Stimulated activated CD8-positive, alpha-beta memory T cell treated with anti-CD3 and anti-CD28 coated beads, Interleukin-15, amount 100 ng/mL, for 1 hour (primary cell): ENCODE measurements at places on chromosomes 6 and 20.

GRCh38 chr20:14116037-14116436 is 120.7 kb downstream of the MACROD2 start:
- DNase-seq: no peak

GRCh38 chr20:23419995-23420901 is 1.0 kb downstream of the NAPB start:
- DNase-seq: no peak

- no peak for DNase-seq
Measured at GRCh38 chr6:114087496-114087895, 116.5 kb upstream of the HDAC2 start.

- no peak for DNase-seq
Measured at GRCh38 chr6:23097566-23097965, 528.2 kb downstream of the HDGFL1 start.

DNA sequence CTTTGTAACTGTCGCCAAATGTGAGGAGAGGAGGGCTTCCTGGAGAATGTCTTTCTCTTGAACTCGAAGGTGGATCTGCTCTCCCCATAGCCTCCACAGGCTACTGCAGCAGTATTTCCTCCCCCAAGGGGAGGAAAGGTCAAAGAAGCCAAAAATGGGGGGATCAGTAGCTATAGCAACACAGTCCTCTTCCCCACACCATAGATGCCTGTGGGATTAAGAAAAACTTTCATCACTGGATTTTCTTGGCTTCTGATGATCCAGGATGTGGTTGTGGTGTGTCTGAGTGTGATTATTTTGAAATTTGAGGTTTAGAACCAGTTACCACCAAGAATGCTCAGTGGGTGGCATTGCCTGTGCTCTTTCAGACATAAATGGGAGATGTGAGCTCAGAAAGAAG is 140.1 kb upstream of the SPACA1 start:
- no peak for DNase-seq

GRCh38 chr20:4548552-4548951 is 173.2 kb upstream of the PRND start:
- no peak for DNase-seq

GRCh38 chr6:23692184-23692583 is 433.8 kb upstream of the NRSN1 start:
- no peak for DNase-seq

GRCh38 chr6:44422531-44422930 is 35.0 kb downstream of the CDC5L start:
- no peak for DNase-seq

DNA sequence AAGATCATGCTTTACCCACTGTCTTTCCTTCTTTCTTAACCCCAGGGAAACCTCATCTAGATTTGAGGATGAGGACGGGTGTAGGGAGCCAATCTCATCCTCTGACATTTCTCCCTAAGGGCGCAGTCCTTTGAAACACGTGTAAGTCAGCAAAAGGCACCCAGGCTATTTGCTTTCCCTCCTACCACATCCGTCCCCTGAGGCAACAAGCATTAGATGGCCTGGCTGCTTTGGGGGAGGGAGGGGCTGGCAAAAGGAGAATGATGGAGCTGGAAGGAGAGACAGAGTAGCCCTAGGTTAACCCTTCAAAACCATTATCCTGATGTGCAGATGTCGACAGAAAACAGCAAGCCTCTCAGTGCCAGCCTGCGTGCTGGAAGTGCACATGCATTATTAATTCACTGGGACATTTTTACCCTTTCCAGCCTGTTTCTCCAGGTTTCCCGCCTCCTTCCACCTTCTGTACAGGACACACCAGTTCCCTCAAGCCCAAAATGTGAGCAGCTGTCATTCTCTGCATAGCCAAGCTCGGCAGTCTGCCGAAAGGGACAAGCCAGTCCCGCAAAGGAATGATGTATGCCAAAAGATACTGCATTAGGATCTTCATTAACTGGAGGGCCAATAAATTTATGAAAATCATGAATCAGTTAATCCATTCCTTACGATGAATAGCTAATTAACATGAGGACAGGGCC is 547.2 kb downstream of the CD83 start:
- DNase-seq: no peak

DNA sequence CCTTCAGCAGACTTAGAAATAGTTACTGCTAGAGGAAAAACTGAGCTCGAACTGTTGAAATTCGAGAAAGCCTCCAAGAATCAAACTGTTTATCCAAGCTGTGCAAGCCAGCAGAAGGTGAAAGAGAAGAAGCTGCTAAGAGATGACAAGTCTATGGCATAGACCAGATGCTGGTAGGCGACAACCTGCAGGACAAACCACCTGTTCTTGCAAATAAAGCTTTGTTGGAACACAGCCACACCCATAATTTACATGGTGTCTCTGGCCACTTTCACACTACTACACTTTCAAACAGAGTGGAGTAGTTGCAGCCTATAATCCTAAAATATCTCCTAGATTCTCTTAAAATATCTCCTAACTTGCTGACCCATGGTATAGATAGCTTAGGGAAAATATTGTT is 33.3 kb downstream of the TNFRSF21 start:
- no peak for DNase-seq

DNA sequence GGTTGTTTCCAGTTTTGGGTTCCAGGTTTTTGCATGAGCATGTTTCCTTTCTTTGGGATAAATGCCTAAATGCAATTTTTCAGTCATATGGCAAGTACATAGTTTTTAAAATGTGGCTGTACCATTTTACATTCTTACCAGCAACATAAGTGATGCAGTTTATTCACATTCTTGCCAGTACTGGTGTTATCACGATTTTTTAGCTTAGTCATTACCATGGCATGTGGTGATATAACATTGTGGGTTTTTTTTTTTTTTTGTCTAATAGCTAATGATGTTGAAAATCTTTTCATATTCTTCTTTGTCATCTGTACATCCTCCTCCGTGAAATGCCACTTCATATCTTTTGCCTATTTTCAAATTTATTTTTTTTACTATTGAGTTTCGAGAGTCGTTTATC is 2.9 kb upstream of the TDRD6 start:
- DNase-seq: no peak

DNA sequence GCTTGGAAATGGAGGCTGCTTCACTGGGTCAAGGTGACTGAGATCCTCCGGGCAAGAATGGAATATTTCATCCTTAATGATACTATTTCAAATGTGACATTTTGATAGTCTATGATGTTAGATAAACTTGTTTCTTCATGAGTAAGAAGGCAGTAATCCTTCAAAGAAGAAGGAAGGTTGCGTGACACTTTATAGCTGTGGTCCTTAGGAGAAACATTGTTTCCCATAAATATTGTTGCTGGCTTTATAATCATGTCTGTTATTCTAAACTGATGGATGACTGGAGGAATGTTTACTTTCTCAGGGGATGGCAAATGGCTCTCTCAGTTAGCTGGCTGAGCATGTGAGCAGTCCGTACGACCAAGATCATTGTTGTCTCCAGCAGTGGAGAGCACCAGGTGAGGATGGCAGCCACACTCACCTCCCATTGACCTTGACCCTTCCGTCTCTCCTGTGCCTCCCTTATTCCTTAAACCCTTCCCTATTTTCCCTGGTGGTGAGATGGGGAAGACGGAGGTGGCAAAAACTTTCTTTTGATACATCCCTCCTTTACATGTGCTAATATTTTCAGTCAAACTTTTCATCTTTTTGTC is 171.2 kb upstream of the OLIG3 start:
- DNase-seq: no peak

DNA sequence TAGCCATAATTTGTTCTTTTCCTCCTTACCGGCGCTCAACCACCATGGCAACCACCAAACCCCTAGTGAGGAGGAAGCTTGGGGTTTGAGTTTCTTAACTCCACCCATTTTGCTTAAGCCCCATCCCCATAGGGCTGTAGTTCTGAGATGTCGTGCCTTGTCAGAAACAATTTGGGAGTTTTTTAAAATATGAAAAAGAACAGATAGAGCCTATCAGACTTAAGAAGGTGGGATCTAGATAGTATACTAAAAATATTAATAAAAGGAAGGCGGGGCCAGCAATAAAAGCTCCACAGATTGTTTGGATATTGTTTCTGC is 5.6 kb downstream of the BRD2 start:
- DNase-seq: no peak

GRCh38 chr20:38692436-38693411 is 31.6 kb upstream of the SLC32A1 start:
- peak; percentile 25 for DNase-seq

GRCh38 chr6:81633391-81633790 is 119.1 kb downstream of the TENT5A start:
- no peak for DNase-seq

DNA sequence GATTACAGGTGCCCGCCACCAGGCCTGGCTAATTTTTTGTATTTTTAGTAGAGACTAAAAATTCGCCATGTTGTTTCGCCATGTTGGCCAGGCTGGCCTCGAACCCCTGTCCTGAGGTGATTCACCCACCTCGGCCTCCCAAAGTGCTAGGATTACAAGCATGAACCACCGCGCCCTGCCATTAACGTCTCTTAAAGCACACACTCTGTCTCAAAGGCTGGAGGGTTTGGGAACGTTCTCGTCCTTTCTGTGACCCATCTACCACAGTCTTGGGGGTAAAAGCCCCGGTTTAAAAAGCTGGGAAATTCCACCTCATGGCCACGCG is 57.8 kb upstream of the ARID1B start:
- DNase-seq: no peak

DNA sequence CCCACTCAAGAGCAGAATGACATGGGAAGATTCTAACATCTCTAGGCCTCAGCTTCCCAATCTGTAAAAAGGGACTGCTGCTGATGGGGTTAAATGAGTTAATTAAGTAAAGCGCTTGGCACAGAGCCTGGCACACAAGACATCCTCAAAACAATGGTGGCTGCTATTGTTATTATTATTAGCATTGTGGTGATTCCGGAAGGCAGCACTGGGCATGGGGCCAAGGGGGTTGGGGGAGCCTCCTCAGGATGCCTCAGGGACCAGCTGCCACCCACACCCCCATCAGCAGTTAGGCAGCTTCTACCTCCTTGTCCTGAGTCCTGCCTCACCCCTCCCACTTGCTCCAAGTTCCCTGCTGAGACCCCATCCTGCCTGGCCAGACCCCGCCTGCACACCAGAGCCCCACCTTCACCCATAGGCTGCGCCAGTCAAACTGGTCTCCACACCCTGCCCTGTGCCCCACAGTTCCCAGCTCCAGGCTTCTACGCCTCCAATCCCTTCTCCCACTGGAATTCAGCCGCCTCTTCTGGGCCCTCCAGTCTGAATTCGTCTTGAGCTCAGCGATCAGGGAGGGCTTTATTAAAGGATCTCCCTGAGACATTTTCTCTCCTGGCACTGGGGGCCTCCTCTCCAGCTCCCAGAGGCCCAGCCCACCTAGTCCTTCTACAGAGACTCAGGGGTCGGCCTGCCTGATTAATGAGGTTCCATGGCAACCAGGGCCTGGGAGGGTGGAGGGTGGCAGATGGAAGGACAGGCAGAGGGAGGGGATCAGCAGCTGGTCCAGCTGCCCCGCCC is 1.5 kb downstream of the E2F1 start:
- DNase-seq: no peak

DNA sequence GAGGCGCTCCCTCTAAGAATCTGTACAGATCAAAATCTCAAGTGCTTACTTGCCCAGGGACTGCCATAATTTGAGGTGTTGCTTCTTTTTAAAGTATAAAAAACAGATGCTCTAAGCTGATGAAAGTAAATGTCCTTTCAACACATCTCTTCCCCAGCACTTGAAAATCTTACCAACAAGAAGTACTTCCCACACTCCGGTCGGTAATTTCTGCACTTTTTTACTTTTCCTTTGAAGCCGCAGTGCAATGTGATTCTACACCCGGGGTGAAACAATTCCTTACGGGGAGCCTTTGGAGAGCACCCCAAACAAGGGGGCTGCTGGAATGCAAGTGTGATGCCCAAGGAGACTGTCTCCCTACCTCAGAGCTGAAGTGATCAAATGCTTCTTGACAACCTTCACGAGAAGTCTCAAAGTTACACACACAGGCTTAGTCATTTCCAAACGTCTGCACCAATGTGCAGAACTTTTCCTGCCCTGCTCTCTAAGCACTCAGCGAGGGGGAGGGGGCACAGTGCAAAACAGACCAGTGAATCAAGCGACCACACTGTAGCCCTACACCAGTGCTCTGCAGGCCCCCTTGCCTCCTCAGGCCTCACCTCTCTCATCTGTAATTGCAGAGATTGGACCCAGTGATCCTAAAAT is 56.7 kb downstream of the ATXN1 start:
- DNase-seq: no peak

DNA sequence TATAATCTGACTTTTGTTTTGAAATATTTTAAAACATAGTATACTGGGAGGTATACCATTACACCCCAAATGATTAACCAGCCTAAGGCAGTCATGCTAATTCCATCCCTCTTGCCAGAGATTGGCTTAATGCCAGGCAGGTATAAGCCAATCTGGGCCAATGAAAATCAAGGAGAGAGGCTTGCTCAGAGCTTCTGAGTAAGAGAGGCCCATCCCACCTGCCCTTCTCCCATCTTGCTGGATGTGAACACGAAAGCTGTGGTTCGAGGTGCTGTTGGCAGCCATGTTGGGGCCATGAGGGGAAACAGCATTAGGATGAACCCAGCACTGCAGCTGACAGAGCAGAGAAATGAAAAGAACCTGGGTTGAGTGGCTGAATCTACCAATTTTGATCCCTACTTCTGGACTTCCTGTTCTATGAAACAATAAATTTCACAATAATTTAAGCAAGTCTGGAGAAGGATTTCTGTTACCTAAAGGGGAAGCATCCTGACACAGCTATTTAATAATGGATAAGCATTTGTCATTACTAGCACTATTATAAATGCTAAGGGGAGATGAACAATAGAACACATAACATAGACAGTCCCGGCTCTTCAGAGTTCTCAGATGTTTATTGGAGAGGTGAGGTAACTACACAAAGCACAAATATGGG is 152.3 kb downstream of the CDC5L start:
- no peak for DNase-seq

DNA sequence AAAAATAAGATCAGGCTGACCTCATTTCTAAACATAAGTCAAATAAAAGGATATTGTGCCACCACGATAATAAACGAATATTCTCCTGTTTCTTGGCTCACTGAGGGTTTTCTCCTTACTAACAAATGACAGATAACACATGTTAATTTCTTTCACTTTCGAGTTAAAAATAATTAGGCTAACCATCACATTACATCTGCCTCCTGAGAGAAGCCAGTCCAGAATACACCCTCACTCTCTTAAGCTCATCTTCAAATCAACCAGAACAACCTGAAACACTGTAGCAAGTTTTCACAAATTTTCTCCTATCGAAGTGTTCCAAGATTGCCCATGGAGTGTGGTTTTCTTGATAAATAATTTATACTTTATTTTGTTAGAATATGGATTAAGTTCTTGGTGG is 1285.6 kb upstream of the EYS start:
- DNase-seq: no peak

DNA sequence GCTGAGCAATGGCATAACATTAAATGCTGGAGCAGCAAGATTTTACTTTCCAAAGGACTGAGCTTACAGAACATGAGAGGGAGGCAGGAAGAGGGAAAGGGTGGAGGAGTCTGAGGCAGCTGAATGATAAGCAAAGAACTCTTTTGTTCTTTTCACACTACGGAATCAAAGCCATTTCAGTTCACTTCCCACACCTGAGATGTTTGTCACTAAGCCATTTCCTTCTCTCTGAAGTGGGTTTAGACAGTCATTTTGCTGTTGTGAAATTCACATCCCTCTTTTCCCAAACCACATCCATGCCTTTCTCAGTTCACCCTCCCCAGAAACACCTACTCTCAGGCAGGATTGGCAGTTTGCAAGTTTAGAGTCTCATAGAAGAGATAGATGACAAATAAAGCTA is 267.9 kb downstream of the ADGRG6 start:
- DNase-seq: no peak

- no peak for DNase-seq
Measured at GRCh38 chr6:135530113-135530512, 32.6 kb upstream of the AHI1 start.

GRCh38 chr6:53216301-53216700 is 67.7 kb upstream of the GCM1 start:
- no peak for DNase-seq
